ENCODE measurements at places on chromosomes 3 and 15.

- no peak for DNase-seq
Measured at GRCh38 chr3:5194341-5194740, 6.8 kb downstream of the EDEM1 start.

GRCh38 chr15:51093839-51094605 is 684 bp downstream of the TNFAIP8L3 start:
- peak; percentile 44 for DNase-seq

DNA sequence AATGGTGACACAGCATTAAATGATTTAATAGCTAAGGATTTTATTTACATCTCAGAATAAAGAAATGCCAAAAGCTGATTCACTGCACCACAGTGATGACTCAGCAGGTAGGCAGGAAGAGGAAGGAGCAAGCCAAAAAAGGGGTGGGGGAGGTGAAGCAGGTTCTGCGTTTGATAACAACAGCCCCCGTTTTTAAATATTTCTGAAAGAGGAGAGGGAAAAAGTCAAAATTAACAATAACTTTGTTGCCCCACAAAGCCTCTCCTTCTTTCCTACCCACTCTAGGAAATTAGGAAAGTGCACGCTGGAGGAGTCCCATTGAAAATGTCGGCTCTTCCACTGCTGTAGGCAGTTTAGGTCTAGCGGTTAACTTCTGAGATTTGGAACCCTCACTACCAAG is 9.9 kb upstream of the CCDC54 start:
- DNase-seq, result no peak

DNA sequence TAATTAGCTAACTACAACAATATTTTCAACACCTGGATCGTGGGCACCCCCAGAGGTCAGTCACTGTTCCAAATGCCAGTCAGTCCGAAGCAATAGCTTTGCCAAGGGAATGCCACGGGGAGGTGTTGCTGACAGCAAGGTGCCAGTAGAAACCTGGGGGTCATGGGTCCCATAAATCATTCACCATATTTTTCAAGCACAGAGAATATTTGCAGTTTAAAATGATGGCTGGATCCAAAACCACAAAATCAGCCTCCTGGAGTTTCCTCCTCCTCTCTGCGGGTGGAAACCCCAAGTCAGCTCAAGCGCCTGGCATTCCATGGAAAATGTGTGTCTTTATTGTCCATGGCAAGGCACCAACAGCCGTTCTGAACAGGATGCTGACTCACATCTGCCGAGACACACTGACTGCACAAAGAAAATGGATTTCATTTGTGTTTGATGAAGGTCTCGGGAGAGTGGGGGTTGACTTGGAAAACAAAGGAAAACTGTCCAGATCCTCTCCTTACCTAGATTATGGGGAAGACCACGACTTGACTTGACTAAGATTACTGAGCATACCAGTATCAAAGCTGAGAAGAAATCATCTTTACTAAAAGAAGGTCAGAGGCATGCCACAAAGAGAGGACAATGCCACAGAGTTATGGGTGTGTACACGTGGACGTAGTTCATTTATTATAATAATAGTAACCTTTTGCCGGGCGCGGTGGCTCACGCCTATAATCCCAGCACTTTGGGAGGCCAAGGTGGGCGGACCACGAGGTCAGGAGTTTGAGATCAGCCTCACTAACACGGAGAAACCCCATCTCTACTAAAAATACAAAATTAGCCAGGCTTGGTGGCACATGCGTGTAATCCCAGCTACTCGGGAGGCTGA is 26.4 kb downstream of the ANXA2 start:
- no peak for DNase-seq

DNA sequence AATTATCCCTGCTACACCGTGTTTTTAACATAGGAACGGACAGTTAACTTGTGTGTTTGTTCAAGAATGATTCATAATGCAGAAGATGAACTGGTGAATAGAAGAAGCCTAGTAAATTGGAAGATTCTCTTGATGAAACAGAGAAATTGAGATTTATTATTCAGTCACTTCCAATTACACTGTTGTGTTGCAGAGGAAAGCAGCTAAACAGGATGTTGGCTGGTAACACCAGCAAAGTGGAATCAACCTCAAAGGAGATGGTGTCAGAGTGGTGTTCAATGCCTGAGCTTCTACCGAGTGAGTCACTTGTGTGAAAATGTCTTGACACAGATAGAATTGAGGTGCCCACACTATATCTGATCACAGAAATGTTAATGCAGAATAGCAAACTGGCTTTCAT is 399.6 kb downstream of the LPP start:
- DNase-seq, result no peak

GRCh38 chr15:67305506-67305905 is 50.9 kb downstream of the IQCH start:
- no peak for DNase-seq

GRCh38 chr3:98027085-98027446 is 8.0 kb downstream of the GABRR3 start:
- no peak for DNase-seq

DNA sequence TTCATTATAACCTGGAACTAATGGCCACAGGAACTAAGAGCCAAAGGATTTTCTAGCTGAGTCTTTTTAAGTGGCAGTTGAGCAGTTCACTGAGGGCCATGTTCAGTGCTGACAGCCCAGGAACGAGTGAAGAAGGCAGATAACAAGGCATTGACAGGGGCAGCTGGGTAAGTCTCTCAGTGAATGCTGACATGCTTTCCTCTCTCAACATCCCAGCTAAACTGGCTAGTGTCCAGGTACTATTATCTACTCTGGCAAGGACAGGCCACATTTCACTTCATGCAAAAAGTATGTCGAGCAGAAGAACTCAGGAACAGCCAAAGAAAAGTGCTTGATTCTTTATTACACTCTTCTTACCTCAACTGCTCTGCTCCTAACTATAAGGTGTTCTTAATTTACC is 515.9 kb downstream of the NLGN1 start:
- DNase-seq, result no peak

- DNase-seq, result no peak
Measured at GRCh38 chr3:111921181-111921580, 57.6 kb upstream of the ABHD10 start.

DNA sequence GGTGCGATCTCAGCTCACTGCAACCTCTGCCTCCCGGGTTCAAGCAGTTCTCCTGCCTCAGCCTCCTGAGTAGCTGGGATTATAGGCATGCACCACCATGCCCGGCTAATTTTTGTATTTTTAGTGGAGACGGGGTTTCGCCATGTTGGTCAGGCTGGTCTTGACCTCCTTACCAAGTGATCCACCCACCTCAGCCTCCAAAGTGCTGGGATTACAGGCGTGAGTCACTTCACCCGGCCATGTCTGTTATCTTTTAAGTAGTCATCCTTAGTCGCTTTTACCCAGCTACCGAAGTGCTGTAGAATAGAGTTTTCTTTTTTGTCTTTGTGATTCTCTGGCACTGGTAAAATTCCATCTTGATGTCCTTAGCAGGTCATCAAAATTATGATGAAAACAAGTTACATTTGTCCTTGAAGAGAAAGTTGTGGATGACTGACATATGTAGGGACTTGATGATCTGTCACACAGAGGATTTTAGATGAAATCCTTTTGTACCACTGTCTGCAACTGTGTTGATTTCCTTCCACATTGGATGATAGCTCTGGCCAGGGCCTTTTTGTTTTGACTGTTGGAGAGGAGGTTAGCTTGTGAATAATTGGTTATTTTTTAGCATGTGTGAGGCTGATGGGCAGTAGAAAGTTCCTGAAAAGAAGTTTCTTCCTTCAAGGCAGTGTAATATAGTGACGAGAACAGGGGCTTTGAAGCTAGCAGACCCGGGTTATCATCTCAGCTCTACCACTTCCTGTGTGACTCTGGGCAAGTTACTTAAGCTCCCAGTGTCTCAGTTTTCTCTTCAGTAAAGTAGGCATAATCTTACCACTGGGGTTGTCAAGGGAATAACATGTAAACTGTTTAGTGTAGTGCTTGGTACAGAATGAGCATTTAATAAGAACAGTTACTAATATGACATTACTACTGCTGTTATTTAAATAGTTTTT is 18.8 kb downstream of the ATG7 start:
- DNase-seq, result no peak

- DNase-seq, result no peak
Measured at GRCh38 chr3:85050821-85051220, 92.0 kb downstream of the CADM2 start.

DNA sequence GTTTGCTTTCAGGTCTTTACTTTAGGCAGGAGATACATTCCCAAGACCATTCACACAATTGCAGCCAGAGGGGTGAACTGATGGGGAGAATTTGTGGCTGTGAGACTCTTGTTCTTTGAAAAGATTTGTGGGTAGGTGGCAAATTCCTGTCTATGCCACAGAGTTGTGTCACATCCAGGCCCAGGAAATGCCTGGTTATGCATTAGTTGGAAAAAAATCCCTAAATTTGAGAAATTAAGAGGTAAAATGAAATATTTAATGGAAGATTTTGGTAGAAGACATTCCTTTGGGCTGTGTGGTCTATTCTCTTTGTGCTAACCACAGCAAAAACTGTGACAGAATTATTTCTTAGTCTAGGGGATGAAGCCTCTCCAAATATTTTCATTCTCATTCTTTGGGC is 28.8 kb downstream of the SAMMSON start:
- no peak for DNase-seq

GRCh38 chr15:58096529-58097084 is 31.1 kb upstream of the ALDH1A2 start:
- DNase-seq, result no peak

DNA sequence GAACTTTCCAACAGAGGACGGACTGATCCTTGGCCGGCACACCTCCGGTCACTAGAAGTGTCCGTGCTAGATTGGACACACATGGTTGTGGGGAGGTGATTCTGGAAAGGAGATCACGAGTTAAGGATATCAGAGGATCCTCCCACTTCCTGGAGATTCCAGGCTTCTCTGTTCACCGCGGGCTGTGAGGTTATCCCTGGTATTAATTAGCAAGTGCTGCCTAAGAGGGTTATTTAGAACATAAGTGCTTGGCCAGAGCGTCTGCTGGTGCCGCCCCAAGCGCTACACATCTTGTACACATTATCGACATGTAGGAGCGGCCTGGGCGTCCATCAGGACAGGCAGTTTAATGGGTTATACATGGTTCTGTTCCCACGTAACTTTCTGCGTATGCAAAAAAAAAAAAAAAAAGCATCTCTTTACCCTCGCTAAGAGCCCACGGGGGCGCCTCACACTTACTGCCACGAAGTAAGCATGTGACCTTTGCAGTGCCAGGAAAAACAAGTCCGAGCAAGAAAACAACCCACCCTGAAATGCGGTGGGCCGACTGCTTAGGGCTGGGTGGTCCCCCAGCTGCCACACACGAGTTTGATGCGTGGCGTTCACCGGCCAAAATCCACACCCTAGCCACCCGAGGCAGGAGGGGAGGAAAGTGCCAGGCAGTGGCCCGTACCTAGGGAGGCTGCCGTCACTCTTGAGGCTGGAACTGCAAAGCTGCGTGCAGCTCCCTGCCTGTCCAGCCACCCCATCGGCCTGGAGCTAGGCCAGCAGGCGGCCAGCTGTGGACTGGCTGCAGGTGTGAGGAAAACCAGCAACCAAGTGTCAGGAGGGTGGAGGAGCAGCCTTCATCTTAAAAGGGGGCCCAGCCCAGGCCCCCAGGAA is 78.0 kb downstream of the CPN2 start:
- DNase-seq, result no peak

DNA sequence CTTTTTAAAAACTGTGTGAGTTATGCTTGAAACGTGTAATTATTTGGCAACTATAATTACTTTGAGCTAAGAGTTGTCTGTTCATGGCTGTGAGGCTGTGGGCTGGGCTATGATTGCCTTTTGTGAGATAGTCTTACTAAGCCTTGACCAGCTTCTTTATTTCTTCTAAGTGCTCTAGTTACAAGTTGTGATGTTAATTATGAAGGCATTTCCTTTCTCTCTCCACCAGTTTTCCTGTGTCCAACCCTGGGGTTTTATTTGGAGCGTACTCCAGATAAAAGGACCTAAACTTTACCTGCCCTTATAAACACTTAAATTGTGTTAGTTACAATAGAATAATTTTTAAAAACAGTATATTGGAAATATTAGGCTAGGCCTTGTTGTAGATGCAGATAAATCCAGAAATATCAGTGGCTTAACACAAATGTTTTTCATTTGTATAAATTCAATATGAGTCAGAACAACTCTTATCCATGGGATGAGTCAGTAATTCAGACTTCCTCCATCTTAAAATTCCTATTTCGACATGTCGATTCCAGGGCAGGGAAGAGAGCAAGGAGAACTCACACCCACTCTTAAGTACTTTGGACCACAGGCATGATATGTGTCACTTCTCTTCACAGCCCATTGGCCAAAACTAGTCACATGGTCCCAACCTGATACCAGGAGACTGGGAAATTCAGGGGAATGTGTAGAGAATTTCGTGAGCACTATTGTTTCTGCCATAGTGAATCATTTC is 17.0 kb downstream of the TMEM62 start:
- no peak for DNase-seq

DNA sequence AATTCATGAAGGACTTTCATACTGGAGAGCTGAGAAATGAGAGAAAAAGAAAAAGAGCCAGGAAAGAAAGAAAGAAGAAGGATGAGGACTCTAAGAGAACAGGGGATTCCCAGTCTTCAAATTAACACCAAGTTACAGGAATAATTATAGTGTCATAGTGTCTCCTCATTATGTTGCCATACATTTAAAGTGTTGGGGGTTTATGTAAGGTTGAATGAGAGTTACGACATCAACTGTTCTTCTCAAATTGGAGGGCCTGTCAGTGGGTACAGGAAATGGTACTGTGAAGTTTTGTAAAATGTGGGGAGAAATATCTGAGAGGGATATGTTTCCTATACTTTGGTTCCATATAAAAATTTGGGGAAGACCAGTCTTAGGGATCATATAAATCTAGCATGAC is 12.3 kb upstream of the CD200 start:
- no peak for DNase-seq

DNA sequence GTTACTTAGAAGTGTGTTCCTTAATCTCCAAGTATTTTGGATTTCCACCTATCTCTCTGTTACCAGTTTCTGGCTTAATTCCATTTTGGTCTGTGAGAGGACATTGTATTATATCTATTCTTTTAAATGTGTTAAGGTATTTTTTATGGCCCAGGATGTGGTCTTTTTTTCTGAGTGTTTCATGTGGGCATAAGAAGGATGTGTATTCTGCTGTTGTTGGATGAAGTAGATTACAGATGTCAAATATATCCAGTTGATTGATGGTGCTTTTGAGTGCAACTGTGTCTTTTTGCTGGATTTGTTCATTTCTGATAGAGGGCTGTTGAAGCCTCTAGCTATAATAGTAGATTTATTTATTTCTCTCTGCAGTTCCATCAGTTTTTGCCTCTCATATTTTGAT is 136.5 kb upstream of the AZI2 start:
- no peak for DNase-seq

DNA sequence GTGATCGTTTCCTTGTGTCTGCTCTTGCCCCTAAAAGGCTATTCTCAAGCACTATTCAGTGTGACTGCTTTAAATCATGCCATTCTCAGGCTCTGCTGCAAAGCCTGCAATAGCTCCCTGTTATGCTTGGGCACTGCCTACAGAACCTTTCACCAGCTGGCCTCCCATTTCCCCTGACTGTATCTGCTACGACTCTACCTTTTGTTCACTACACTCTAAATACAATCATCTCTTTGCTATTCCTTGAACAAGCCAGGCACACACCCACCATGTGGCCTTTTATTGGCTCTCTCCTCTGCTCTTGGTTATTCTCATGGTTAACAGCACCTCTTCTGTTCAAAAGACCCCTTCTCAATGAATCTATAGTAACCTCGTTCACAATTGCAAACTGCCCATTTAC is 29.6 kb upstream of the FNDC3B start:
- peak; percentile 19 for DNase-seq

- DNase-seq, result peak; percentile 40
Measured at GRCh38 chr3:155070932-155071387, 9.2 kb upstream of the MME start.
